ENCODE measurements at places on chromosomes 1 and 21.

DNA sequence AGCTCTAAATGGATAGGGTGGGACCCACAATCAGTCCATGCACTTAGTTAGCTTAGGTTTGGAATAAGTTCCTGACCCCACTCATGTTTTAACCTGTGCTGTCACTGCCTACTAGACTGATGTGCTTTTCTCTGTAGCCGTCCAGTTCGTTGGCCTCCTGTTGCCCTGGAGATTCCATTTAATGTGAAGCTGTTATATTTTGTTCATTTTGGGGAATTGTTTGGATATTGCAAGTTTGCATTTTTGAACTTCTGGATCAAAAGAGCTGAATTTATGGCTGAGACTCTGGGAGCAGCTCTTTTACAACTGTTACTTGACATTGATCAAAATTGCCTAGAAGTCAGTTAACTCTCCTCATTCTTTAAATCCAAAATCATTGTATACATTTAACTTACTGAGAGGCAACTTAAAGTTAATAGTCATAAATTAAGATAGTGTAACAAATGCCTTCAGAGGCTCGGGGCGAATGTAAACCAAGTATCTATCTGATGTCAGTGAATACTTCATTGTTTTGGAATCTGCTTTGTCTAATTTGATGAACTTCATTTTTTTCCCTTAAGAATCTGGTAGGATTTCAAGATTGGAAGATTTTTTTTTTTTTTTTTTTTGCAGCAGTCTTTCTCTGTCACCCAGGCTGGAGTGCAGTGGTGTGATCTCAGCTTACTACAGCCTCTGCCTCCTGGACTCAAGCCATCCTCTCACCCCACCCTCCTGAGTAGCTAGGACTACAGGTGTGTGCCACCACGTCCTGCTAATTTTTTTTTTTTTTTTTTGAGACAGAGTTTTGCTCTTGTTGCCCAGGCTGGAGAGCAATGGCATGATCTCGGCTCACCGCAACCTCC is 38.1 kb downstream of the MIGA1 start:
- DNase-seq, result no peak

DNA sequence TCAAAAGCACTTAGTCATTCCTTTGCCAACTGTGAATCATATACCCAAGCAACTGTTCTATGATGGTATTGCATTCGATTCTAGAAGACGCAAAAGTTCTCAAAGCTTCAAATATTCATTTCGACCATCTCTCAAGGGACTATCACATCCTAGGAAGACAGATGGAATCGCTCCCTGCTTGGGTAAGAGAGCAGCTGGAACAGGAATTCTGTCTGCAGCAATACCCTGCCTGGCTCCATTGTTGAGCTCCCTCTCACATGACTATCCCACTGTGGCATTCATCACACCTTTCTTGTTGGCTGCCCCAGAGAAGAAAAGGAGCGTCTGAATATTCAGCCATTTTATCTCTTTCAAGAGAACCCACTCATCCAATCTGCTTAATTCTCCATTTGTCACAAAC is 397.7 kb downstream of the NTNG1 start:
- no peak for DNase-seq

GRCh38 chr1:46030876-46031660 is 101.4 kb downstream of the PIK3R3 start:
- no peak for DNase-seq

- no peak for DNase-seq
Measured at GRCh38 chr1:221276896-221277409, 397.7 kb downstream of the HLX start.

DNA sequence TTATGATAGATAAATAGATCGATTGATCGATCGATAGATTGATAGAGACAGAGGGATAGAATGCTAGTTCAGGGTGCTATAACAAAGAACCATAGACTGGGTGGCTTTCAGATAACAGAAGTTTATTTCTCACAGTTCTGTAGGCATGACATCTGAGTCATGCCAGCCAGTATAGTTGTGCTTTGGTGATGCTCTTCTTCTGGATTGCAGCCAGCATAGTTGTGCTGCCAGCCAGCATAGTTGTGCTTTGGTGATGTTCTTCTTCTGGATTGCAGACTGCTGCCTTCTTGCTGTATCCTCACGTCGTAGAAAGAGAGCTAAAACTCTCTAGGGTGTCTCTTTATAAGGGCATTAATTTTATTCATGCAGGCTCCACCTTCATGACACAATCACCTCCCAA is 860.8 kb downstream of the BRINP3 start:
- no peak for DNase-seq

DNA sequence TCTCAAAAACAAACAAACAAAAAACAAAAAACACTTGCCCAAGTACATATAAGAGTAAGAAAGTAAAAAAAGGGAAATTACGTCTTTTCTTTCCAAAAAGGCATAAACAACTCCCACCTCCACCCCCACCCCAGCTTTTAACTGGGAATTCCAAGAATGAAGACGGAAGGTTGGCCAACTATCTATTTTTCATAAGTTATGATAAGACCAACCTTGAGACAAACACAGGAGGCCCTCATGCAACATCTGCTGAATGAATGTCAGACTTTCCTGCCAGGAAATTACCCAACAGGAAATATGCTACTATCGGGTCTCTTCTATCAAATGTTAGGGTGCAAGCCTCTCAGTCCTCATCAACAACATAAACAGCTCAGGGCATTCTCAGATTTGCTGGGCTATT is 1.9 kb downstream of the BSDC1 start:
- DNase-seq, result no peak

- DNase-seq, result no peak
Measured at GRCh38 chr1:119141020-119141424, 569 bp upstream of the WARS2 start.

- DNase-seq, result no peak
Measured at GRCh38 chr1:25914074-25914995, 8.1 kb upstream of the STMN1 start.

- DNase-seq, result no peak
Measured at GRCh38 chr1:161282991-161283390, 24.4 kb downstream of the PCP4L1 start.

- DNase-seq, result no peak
Measured at GRCh38 chr1:7222695-7223015, 437.4 kb downstream of the CAMTA1 start.

DNA sequence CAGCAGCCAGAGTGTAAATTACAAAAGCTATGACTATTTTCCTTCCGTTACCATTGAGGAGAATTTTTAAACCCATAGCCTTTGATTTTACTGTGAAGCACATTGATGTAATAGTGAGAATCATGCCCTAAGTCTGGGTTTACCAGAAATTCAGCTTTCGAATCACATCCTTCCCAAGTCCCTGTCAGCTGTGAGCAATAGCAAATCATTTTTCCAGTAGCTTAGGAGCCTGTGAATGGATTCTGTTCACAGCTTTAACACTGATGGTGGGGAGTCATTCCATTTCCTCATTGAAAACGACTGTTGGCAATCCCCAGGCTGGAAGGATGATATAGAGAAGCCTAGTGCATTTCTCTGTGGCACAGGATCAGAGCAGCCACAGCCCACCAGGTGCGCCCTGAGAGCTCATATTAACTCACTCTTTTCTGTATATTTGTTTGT is 82.2 kb upstream of the C1orf105 start:
- DNase-seq, result no peak

- DNase-seq, result no peak
Measured at GRCh38 chr1:204254031-204254661, 40.4 kb upstream of the GOLT1A start.

DNA sequence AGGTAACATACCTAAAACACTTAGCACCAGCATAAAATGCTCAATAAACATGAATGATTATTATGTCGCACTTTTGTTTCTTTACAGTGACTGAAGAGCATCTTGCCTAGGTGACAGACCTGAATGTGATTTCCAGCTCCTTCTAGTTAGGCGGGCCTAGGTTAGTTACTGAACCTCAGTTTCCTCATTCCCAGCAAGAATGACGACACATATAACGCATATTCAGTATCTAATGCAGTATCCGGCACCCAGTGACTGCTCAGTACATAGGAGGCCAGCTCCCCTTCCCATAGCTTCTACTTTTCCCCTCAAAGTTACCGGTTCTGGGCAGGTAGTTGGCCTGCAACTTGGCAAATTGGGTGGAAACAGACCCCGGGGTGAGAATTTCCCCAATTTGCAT is 763 bp downstream of the AUNIP start:
- DNase-seq, result no peak

- no peak for DNase-seq
Measured at GRCh38 chr21:17389311-17389710, 123.5 kb upstream of the CXADR start.

GRCh38 chr21:31731857-31732596 is at the start of gene SCAF4:
Gene SCAF4, minus strand, starts transcription at chr21:31732118. Its CDS starts 426 bp downstream, at chr21:31731692.
- DNase-seq, result peak; percentile 52

DNA sequence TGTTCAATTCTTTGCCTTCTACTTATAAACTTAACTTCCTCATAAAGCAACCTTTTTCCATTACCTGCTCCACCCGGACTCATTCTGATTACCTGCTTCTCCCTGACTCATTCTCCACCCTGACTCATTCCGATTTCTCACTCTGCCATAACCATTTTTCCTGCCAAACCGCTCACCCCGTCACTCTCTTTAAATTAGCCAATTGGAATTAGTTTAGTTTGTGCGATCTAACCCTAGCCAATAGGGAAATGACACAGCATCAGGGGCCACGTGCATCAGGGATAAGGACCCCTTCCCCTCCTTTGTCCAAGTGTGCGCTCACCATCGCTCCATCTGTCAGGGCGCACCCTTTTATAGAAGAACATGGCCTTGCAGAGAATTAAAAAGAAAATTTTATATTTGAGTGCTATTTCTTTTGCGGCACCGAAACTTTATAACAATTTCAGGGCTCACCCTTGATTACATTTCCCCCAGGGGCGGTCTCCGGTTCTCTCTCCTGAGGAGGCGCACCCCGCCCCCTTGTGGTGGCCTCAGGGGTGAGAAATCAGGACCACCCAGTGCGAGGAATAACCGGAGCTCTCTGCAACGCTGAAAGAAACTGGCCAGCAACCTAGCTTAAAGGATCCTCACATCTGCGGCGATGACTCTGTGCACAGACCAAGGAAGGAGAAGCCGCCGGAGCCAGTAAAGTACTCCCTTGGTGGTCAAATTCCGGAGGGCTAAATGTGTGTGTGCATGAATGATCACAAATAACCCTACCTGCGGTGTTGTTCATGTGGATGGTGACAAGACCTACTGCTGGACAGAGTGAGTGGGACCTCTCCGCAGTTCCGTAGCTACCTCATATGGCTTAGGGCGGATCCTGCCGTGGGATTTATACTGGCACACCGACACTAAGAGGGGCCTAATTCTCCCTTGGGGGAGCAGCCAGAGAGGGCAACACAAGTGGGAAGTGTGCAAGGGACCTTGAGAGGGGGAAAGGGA is 30.3 kb upstream of the CBR3 start:
- DNase-seq, result no peak

DNA sequence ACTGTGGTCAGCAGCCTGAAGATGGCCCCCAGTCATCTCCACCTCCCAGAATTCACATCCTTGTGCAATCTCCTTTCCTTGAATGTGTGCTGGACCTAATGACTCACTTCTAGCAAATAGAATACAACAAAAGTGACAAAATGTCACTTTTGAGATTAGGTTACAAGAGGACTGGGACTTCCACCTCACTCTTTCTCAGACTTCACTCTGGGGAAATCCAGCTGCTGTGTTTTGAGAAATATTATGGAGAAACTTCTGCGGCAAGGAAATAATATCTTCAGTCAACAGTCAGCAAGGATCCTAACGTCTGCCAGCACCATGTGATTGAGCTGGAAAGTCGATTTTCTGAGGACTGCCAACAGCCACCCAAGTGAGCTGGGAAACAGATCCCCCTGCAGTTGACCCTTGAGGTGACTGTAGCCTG is 70.5 kb upstream of the GADD45A start:
- no peak for DNase-seq

DNA sequence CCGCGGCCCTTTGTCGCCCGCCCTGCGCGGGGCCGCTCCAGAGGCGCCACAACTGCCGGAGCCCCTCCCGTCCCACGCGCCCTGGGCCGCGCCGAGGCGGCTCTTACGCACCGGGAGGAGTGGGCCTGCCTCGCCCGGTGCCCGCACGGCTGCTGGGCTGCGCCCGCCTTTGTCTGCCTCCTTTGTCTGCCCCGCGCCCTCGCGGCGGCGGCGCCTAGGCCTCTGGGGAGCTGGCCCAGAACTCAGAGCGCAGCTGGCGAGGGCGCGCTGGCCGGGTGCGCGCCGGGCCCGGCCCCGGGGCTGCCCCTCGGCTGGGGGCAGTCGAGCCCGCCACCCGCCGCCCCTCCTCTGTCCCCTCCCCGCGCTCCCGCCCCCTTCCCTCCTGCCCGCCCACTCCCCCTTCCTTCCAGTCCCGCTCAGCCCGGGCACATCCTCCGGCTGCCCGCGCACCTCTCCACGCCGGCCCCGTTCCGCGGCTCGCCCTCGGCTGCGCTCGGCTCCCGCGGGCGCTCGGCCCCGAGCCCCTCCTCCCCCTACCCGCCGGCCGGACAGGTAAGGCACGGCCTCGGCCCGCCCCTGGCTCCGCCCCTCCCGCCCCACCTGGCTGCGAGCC is at the start of gene DRAXIN:
TSS of gene DRAXIN (plus strand) at position 409 of the 613 bp plus-strand sequence. CDS start 14,549 bp downstream, outside the sequence.
- DNase-seq, result no peak

- DNase-seq, result no peak
Measured at GRCh38 chr1:171173069-171173468, 12.0 kb upstream of the FMO2 start.

GRCh38 chr1:213103377-213104306 is 52.6 kb downstream of the RPS6KC1 start:
- no peak for DNase-seq

- no peak for DNase-seq
Measured at GRCh38 chr1:81679942-81680341, 120.8 kb upstream of the ADGRL2 start.

DNA sequence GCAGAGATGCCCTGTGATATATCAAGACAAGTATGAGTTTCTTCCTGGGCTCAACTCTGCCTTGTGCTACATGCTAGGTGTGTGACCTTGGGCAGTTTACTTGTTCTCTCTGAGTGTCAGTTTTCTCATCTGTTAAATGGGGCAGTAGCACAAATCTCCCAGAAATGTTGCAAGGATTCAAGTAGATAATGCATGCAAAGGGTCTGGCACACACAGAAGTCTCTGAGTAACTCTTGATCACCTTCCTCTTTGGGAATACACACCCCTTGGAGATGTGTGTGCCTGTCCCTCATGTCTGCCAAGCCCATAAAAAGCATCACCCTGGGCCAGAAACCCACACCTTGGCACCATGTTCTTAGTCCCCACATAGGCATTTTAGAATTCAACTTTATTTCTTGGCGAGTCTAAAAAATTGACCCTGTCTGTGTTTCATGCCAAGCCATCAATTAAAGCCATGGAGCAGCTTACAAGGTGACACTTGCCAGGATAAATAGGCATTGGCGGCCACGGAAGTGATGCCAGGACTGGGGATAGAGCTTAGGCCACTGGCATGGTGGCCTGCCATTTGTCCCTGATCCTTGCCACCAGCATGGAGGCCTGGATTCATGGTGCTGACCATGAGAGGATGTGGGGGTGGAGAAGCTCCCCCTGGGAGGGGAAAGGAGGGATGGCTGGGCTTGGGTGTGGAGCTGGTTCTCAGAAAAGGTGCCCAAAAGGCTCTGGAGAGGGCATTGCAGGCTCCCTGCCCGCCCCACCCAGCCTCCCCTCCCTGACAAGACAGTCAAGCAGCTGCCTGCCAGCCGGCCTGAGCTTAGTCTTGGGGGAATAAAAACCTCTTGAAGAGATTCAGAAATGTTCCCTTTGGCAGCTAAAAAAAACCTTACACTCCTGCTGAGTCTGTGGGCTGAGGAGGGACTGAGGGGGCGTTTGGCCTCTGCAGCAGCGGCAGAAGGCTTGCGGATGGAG is 118.0 kb upstream of the IPO9 start:
- DNase-seq, result no peak

All from NCI-H1417 treated with DMSO at 0.1 percent for 48 hours (cell line).